Left lobe of liver (tissue), 2 donors: ENCODE measurements at places on chromosomes 1 and 21.

GRCh38 chr1:38330799-38331198 lies 284.2 kb upstream of the POU3F1 start:
- no peak for DNase-seq

DNA sequence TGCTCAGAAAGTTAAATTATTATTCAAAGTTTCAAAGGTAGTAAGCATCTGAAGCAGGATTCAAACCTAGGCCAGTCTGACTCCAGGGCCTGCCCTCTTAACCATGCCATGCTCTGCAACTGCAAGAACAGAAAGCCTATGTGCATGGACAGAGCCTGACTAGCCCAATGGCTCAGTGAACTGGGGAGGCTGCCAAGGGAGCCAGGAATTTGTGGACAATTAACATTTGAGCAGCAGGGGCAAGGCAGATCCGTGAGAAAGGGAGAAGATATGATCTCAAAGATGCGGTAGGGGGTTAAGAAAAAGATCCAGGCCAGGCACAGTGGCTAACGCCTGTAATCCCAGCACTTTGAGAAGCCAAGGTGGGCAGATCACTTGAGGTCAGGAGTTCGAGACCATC lies 6.5 kb upstream of the ATP1A4 start:
- no peak for DNase-seq

GRCh38 chr1:8002921-8003320 lies 23.2 kb downstream of the ERRFI1 start:
- no peak for DNase-seq

DNA sequence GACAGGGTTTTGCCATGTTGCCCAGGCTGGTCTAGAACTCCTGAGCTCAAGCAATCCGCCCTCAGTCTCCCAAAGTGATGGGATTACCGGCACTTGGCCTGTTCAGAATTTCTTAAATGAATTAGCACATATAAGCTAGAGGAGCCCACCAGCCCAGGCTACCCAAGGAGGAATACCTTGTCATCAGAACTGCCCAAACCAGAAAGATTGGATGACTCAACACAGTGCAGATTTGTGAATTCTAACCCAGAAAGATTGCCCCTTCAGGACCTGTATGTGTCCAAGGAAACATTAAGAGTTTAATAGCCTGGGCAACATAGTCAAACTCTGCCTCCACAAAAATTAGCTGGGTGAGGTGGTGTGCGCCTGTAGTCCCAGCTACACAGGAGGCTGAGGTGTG lies 14.0 kb upstream of the LIN9 start:
- DNase-seq: no peak

DNA sequence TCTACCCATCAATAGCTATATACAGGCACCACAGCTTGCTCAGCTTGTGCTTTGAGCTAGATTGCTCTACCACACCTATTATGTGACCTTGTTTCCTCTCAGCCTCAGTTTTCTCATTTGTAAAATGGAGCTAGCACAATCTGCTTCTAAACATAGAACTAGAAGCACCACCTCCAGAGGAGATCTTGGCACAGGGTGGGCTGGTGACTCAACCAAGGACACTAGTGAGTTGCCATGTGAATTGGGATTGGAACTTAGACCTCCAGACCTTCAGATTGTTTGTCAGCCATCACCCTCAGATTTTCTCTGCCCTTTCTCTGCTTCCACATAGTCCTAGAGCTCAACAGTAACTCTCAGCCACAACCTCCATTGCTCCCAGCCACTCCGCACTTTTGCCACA lies 3.0 kb upstream of the MACO1 start:
- no peak for DNase-seq

GRCh38 chr1:97044159-97044760 lies 322.7 kb downstream of the PTBP2 start:
- DNase-seq: no peak

- no peak for DNase-seq
Measured at GRCh38 chr1:160548960-160549664, 26.1 kb upstream of the SLAMF6 start.

DNA sequence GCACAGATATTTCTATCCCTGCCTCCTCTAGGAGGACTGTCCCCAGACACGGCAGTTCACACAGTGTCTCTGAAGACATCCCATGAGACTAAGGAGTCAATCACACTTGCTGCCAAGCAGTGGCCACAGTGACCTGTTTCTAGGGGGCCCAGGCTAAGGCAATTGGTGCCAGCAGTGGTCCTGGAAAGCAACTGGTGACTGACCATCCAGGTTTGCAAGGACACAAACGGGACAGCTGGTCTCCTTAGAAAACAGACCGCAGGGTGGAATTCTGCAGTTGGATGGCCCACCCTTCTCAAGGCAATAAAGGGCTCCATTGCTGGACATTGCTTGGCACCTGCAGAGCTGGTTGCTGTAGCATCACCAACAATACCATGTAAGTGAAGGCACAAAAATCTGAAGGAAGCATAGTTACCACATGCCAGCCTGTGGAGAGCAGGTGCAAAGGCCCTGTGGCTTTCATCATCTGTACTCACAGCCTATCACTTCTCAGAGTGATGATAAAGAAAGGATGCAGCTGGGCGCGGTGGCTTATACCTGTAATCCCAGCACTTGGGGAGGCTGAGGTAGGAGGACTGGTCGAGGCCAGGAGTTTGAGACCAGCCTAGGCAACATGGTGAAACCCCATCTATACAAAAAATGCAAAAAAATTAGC lies 81.5 kb downstream of the STUM start:
- DNase-seq: no peak

GRCh38 chr1:53826367-53826766 lies 11.7 kb downstream of the NDC1 start:
- DNase-seq: no peak

GRCh38 chr1:160759740-160760139 lies 20.7 kb downstream of the SLAMF7 start:
- peak; percentile 67 for DNase-seq

DNA sequence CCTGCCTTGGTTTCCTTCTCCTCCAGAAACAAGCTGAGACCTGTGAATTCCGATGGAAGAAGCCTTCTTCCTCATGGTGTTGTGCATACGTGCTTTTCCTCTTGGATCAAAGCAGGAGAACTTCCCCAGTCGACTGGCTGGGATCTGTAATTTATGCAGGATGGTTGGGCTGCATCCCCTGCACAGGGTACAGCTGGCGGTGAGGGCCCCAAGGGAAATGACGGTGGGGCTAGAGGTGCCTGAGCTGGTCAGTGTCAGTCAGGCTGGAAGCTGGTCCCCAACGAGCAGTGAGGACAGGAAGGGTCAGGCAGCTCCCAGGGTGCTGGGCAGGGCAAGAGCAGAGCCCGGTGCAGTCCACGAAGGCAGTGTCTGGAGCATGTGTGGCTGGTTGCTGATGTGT lies 106.7 kb downstream of the CNIH3 start:
- DNase-seq: no peak

GRCh38 chr1:85330214-85330631 lies 53.8 kb upstream of the BCL10 start:
- DNase-seq: no peak

- DNase-seq: no peak
Measured at GRCh38 chr1:81505831-81506230, 294.9 kb upstream of the ADGRL2 start.
